Activated B cell treated with CpG ODN at 0.5 μM for 24 hours (primary cell): ENCODE measurements at places on chromosomes 1 and 21.
A peak's percentile ranks its signal among the peaks of the same experiment; 100 is the strongest.

- no peak for DNase-seq
Measured at GRCh38 chr1:211903490-211904245, 73.1 kb upstream of the LPGAT1 start.

DNA sequence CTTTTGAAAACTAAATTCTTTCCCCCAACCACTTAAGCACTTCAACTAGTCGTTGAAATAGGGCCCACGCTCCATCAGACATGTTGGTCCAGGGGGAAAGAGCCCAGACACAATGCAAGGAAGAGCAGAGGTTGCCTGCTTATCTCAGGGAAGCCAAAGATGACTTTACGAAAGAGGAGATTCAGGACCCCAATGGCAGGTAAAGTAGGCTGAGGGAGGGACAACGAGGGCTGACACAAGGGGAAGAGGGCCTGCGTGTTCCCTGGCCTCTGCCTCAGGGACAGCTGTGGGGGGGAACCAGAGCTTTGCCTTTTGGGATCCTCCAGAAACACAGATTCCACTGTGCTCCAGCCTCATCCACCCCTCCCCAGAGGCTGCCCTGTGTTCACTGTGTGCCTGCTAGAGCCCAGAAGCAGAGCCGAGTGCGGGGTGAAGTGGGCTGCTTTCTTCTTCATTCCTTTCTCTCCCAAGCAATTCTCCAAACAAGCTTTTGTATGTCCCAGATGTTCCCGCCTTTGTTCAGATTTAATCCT is 135.5 kb upstream of the GRIK3 start:
- no peak for DNase-seq

- no peak for DNase-seq
Measured at GRCh38 chr21:43893536-43894205, 28.6 kb downstream of the AGPAT3 start.

GRCh38 chr1:109517337-109517736 is 7.8 kb upstream of the AMIGO1 start:
- no peak for DNase-seq

DNA sequence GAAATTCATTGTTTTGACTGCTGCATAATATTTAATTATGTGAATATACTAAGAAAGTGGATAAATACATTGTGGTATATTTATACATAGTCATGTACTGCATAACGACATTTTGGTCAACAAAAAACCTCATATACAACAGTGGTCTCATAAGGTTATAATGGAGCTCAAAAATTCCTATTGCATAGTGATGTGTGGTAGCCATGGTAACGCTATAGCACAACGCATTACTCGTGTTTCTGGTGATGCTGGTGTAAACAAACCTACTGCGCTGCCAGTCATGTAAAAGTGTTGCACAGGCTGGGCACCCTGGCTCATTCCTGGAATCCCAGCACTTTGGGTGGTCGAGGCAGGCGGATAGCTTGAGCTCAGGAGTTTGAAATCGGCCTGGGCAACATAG is 52.6 kb upstream of the NHLH2 start:
- no peak for DNase-seq

DNA sequence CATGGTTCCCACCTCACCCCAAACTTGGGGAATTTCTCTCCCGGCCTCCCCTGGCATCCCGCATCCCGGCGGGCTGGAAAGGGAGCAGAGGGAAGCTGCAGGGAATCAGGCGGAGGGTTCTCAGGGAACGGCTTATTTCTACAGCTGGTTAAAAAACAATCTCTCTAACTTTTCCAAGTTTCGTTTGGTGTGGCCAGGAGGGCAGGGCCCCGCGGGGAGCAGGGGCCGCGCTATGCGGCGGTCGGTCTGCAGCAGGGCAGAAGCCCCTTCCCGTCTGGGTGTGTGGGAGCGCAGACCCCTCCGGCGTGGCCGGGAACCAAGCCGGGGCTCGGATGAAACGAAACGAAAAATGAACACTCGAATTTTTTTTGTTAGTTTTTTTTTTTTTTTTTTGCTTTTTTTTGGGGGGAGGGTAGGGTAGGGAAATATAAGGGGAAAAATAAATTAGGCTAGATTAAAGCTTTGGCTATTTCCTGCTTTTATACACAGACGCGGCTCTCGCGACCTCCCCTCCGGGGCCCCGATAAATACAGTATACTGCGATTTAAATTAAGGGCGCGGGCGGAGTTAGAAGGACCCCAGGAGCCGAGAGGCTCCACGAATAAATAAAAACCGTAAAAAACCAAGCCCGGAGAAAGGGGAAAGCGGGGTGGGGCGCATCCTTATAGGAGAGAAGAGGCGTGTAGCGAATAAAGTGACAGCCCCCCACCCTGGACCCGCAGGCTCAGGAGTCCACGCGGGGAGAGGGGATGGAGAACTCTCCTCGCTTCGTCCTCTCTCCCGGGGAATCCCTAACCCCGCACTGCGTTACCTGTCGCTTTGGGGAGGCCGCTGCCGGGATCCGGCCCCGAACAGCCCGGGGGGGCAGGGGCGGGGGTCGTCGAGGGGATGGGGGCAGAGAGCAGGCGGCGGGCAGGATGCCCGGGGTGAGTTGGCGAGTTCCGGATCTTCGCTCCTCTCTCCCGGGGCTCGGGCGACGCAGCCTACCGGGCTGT is 2.1 kb downstream of the POU3F1 start:
- peak; percentile 24 for DNase-seq

DNA sequence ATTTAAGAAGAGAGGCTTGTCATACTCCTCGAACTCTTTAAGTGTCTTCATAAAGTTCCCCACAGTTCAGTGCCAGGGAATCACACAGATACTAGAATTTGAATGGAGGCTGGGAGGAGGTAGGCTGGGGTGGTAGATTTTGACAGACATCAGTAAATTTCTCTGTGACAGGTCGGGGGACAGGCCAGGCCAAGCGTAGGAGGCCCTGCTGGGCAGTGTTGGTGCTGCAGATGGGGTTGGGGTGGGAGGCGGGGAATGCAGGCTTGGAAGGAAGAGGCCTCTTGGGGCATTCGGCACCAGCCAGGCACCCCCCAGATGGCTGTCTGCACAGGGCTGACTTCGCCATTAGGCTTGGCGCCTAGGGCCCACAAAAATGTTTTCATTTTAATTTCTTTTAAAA is 84.0 kb downstream of the MAN1C1 start:
- no peak for DNase-seq

DNA sequence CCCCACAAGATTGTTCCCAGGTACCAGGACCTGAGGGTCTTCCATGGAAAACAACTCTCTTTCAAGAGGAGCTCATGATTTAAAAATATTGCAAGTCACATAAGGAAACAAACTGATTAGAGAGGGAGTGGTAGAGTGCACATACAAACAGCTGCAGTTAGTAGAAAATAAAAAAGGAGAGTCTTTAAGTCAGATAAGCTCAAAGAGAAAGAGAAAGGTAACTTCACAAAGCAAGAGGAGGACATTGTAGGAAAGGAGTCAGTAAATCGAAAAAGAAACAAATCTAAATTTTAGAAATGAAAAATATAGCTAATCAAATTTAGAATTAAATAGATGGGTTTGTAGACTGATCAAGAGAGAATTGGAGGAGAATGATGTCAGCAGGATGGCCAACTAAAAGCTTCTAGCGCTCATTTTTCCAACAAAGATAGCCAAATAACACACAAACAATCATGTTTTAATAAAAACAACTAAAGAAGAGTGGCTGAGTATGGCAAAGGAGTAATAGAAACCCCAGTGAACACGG is 86.1 kb upstream of the CD53 start:
- DNase-seq: no peak
